CD4-positive, CD25-positive, alpha-beta regulatory T cell (primary cell): ENCODE measurements at places on chromosomes 3 and 15. TPM values are rescaled to one million over a fixed set of nuclear protein-coding genes. Genes with fewer than 3 reads are reported as not detected.

DNA sequence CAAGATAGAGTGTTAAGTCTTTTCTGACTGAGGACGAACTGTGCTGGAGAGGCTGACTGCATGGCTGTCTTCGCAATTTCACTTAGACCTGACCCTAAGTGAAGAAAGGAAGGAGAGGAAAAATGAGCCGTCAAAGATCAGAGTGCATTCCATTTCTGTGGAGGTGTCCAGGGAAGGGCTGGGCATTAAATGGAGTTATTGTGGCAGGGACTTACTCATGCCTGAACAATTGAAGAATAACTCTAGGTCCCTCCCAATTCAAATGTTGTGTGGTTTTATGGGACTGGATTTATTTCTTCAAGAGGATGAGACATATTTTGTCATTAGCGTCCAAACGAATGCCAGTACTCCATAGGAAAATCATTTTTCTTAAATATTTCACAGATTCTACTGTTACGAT, 187.3 kb upstream of the CFAP20DC start:
- H3K27me3 ChIP-seq, result peaks cover 4% of the 10 kb centered on the region
- no peak overlapping the region for H3K27ac ChIP-seq

- H3K36me3 ChIP-seq, result no peaks in the 10 kb centered on the region
- H3K27me3 ChIP-seq, result no peaks in the 10 kb centered on the region
- no peak for DNase-seq
- no peak overlapping the region for H3K4me3 ChIP-seq
Measured at GRCh38 chr15:56337084-56337725, 28.0 kb upstream of the TEX9 start.

- H3K27ac ChIP-seq, result no peak overlapping the region
- H3K4me1 ChIP-seq, result peaks cover 13% of the 10 kb centered on the region
Measured at GRCh38 chr3:171809611-171809860, 747 bp downstream of the PLD1 start.

DNA sequence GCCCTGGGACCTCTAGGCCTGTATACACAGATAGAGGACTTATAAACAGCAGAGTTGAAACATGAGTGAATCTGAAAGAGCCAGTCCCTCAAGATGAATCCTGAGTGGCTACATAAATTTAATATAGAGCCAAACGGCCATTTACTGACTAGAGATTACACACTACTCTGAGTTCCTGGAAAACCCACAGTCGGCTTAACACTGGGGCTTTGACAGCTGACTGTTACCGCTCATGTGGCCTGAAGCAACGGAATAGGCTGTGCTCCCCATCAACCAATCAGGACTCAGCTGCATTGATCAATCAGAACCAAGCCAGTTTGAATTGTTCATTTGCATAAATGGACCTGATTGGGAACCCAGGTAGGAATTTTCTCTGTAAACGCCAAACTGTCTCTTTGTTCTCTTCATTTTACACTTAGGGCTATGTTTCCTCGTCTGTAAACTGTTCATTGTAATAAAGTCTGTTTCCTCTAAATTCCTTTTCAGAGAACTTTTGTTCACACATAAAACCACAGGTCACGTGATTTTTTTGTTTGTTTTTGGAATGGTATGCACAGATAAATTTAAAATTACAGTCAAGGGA, 40.5 kb downstream of the CCNL1 start:
- peak; percentile 88 for DNase-seq
- H3K4me1 ChIP-seq, result peaks cover 8% of the 10 kb centered on the region
- H3K36me3 ChIP-seq, result no peaks in the 10 kb centered on the region
- no peak overlapping the region for H3K4me3 ChIP-seq
- no peak overlapping the region for H3K27ac ChIP-seq

DNA sequence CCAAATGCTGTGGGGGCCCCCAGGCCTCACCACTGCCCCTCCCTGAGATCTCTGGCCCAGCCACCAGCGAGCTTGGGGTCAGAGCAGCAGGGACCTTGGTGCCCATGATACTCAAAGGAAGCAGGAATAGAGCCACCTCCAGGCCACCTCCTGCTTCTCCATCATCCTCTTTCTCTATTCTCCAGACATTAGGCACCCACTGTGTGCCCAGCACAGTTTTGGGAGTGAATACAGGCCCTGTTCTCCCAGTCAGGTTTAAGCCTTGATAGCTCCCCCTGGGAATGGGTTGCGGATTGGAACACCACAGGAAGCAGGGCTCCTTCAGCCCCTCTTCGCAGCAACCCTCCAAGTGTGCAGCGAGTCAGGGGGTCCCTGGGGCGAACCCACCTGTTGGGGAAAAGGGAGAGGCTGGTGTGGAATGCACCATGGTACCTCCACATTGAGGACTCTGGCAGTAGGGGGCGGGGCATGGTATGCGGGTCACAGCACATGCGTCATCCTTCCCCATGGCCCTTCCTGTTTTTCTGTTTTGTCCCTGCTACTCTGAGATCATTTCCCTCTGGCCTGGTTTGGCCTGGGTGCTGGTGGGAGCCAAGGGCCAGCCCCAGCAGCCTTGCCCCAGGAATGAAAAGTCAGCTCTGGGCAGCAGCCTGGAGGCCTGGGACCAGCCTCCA, 14.2 kb upstream of the SEMA3B start:
- H3K4me3 ChIP-seq, result no peak overlapping the region
- peaks cover 67% of the 10 kb centered on the region for H3K36me3 ChIP-seq
- no peak overlapping the region for H3K27ac ChIP-seq
- H3K27me3 ChIP-seq, result no peaks in the 10 kb centered on the region
- peaks cover 28% of the 10 kb centered on the region for H3K4me1 ChIP-seq

GRCh38 chr3:171309906-171310359, 150.3 kb downstream of the TNIK start:
- no peaks in the 10 kb centered on the region for H3K36me3 ChIP-seq
- DNase-seq, result no peak
- no peak overlapping the region for H3K4me3 ChIP-seq
- peaks cover 8% of the 10 kb centered on the region for H3K4me1 ChIP-seq
- no peak overlapping the region for H3K27ac ChIP-seq
- no peaks in the 10 kb centered on the region for H3K27me3 ChIP-seq

GRCh38 chr3:196063971-196064370, 17.9 kb downstream of the TFRC start:
- H3K27me3 ChIP-seq, result no peaks in the 10 kb centered on the region
- DNase-seq, result no peak
- no peaks in the 10 kb centered on the region for H3K4me1 ChIP-seq
- peak overlapping the region; percentile 10 for H3K27ac ChIP-seq
- no peak overlapping the region for H3K4me3 ChIP-seq

GRCh38 chr3:134330883-134331810, 43.1 kb downstream of the AMOTL2 start:
- no peak overlapping the region for H3K4me3 ChIP-seq
- no peak overlapping the region for H3K27ac ChIP-seq
- H3K27me3 ChIP-seq, result no peaks in the 10 kb centered on the region
- no peaks in the 10 kb centered on the region for H3K4me1 ChIP-seq
- DNase-seq, result no peak

GRCh38 chr3:40653878-40654277, 129.1 kb downstream of the ZNF621 start:
- no peak for DNase-seq
- no peak overlapping the region for H3K4me3 ChIP-seq
- H3K4me1 ChIP-seq, result no peaks in the 10 kb centered on the region
- no peak overlapping the region for H3K27ac ChIP-seq

DNA sequence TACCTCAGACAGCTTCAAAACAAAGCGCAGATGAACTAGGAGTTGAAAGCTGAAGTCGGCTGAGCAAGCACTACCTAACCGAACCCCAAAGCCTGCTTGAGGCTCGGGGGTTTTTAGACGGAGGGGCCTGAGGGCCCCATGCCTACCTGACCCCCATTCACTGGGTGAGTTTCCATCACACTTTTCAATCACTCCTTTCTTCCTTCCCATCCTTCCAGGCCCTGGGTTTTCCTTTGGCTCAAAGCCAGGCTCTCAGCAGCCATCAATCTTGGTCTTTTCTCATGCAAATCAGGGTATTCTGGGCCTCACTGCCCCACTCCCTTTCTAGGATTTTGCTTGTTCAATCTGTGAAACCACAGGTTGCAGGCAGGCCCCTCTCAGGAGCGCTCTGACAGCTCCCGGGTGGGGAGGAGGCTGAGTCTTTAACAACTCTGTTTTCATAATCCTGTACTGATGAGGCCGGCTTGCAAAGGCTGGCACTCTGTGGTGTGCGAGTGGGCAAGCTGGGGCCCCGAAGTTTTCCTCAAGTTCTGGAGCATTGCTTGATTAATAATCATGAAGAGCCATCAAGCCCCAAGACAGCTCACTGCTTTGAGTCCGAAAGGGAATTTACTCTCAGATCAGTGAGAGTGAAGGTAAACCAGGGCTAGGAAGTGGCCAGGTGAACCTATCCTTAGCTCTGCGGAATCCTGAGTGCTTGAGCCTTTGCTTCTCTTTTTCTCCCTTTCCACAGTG, 97.6 kb downstream of the FRMD4B start:
- no peaks in the 10 kb centered on the region for H3K36me3 ChIP-seq
- no peak overlapping the region for H3K27ac ChIP-seq
- peak; percentile 12 for DNase-seq
- no peak overlapping the region for H3K4me3 ChIP-seq
- H3K27me3 ChIP-seq, result no peaks in the 10 kb centered on the region
- H3K4me1 ChIP-seq, result peaks cover 5% of the 10 kb centered on the region

DNA sequence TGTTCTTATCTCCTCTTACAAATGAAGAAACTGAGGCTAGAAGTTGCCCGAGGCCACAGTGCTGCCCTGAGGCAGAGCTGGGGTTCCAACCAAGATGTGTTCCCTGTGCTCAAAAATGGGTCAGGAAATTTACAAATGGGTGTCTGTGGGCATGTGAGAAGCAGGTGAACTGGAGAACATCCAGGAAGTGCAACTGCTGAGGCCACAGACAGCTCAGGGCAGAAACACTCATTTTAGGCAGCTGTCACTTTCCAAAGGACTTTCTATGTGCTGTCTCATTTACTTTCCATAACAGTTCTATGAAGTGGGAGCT, 47.2 kb upstream of the ATP2B2 start:
- no peak overlapping the region for H3K27ac ChIP-seq
- H3K36me3 ChIP-seq, result no peaks in the 10 kb centered on the region
- peak overlapping the region; percentile 48 for H3K4me3 ChIP-seq

DNA sequence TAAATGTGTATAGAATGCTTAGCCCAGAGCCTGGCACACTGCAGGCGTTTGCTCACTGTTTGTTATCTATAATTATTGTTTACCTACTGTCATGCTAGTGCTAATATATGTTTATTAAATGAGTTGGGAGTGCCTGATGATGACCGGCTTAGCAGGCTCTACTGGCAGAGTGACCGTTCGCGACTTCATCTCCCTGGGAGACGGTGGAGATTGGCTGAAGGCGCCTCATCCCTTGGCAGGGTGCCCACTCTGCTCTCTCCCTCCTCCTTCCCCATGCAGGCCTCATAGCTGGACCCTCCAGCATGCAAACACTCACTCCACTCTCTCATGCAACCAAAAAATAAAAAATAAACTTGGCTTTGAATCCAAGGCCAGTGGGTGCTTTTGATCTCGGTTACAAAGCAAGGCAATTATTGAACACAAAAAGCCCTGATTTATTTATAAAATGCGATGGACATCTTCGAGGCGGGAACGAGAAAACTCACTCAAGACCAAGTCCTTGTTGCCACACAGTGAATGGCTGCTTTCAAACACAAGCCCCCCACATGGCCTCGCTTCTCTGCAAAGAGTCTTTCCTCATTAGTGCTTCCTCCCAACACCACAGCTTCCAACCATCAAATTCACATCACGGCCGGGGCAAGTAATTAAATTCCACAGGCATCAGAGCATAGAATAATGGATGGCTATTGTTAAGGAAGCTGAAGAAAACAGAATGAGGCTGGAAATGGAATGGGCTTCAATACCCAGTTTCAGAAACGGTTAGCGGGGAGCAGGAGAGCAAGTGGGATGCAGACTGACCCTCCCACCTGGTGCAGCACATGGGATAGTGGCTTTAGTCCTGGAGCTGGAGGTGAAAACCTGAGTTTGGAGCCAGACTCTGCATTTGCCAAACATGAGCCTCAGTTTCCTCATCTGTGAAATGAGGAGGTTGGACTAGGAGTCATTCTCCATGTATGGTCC, 135.7 kb upstream of the RAD18 start:
- no peaks in the 10 kb centered on the region for H3K27me3 ChIP-seq
- H3K4me3 ChIP-seq, result no peak overlapping the region
- H3K36me3 ChIP-seq, result no peaks in the 10 kb centered on the region
- H3K27ac ChIP-seq, result no peak overlapping the region

DNA sequence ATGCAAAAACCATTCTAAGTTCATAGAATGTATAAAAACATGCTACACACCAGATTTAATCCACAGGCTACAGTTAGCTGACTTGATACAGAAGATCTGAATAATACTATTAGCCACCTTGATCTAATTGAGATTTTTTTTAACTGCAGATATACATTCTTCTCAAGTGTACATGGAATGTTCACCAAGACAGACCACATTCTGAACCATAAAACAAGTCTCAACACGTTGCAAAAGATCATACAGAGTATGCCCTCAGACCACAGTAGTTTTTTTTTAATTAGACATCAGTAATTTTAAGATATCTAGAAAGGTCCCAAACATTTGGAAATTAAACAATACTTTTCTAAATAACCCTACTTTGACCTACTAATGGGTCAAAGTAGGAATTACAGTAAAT, 83.3 kb downstream of the FGF7 start:
- no peaks in the 10 kb centered on the region for H3K36me3 ChIP-seq
- H3K27me3 ChIP-seq, result no peaks in the 10 kb centered on the region
- H3K4me1 ChIP-seq, result no peaks in the 10 kb centered on the region
- no peak overlapping the region for H3K27ac ChIP-seq
- no peak for DNase-seq

- no peaks in the 10 kb centered on the region for H3K36me3 ChIP-seq
- no peak overlapping the region for H3K27ac ChIP-seq
Measured at GRCh38 chr3:28847736-28848135, 433.1 kb upstream of the RBMS3 start.

GRCh38 chr3:185561374-185561943, 9.1 kb upstream of the LIPH start:
- no peaks in the 10 kb centered on the region for H3K36me3 ChIP-seq
- H3K27me3 ChIP-seq, result peaks cover 2% of the 10 kb centered on the region
- H3K4me3 ChIP-seq, result no peak overlapping the region
- peaks cover 6% of the 10 kb centered on the region for H3K4me1 ChIP-seq
- H3K27ac ChIP-seq, result no peak overlapping the region

- H3K4me3 ChIP-seq, result no peak overlapping the region
- H3K36me3 ChIP-seq, result no peaks in the 10 kb centered on the region
- H3K4me1 ChIP-seq, result no peaks in the 10 kb centered on the region
Measured at GRCh38 chr15:25134546-25134945, 179.8 kb downstream of the SNRPN start.

Gene TMEM207
- total RNA-seq, result not detected

Gene GP9
- total RNA-seq, result 3.7 TPM

Gene CHRM5
- not detected for total RNA-seq

Gene ANKRD63
- total RNA-seq, result 0.35 TPM

Gene SPTSSB
- not detected for total RNA-seq

Gene TRIM42
- not detected for total RNA-seq

Gene OR5H2
- total RNA-seq, result not detected

Gene CCDC191
- total RNA-seq, result 6.5 TPM
